ENCODE measurements at places on chromosomes 2 and 18.
A peak's percentile ranks its signal among the peaks of the same experiment; 100 is the strongest.

DNA sequence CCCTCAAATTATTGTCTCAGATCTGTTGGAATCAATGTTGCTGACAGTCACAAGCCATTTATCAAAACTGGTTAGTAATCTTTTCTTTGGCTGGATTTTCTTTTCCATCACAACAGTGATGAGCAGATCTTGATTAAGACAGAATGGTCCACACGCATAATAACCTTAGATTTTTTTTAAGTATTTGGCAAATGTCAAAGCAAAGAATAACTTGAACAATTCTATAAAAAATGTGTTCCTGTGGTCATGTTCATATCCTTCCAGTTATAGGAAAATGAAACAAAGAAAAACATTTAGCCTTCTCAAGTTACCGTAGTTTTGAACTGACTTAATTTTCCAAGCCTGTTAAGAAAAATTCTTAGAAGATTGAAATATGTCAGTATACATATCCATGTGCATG, 659.9 kb upstream of the ID2 start:
- DNase-seq: no peak

DNA sequence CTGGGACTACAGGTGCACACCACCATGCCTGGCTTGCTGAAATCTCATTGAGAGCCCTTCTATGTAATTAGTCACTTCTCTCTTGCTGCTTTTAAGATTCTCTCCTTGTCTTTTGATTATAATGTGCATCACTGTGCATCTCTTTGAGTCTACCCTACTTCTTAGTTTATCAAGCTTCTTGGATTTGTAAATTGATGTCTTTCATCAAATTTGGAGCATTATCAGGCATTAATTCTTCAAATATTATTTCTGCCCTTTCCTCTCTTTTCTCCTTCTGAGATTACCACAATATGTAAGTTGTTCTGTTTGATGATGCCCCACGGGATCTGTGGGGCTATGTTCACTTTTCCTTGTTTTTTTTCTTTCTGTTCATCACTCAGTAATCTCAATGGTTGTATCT, 9.0 kb upstream of the MARCO start:
- no peak for DNase-seq

GRCh38 chr18:74351354-74351753, 35.7 kb downstream of the C18orf63 start:
- no peak for DNase-seq

DNA sequence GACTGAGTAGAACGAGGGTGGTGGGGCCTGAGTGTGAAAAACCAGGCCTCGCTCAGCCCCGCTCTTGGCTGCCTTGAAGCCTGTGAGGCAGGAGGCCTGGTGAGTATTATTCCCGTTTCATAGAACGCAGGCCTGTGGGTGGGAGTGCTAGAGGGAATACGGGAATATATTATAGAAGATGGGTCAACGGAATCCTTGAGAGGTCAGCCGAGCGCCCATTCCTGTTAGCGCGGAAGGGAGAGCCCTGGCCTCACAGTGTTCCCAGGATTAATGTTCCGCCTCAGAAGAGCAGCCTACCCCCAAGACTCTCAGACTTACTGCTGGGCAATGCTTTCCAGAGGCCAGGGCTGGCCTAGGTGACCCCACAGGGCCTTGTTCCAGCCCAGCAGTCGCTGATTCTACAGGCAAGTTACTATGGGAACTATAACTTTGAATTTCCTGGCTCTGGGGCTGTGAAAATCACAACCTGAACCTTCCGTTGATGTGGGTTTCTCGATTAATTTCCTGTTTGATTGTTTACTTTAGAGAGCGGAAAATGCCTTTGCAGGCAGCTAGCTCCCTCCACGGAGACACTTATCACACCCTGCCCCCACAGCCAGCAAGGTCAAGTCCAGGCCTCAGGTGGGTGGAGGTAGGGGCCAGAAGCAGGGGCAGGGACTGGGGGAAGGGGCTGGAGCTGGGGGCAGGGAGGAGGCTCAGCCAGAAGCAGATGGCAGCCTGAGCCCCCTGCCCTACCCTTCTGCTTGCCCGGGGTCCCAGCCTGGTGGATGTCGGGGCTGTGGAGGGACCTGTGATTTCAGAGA, 108.3 kb downstream of the SMAD7 start:
- peak; percentile 31 for DNase-seq

GRCh38 chr2:204329016-204329415, 216.3 kb upstream of the PARD3B start:
- DNase-seq: no peak

- no peak for DNase-seq
Observed at GRCh38 chr2:36704475-36705150, 8.1 kb downstream of the VIT start.

- DNase-seq: no peak
Observed at GRCh38 chr2:223587301-223587700, 14.9 kb downstream of the SCG2 start.

- DNase-seq: peak; percentile 64
Observed at GRCh38 chr18:77101410-77102258, 30.9 kb downstream of the MBP start.

GRCh38 chr2:37615804-37616676, 55.4 kb downstream of the CDC42EP3 start:
- DNase-seq: peak; percentile 47

GRCh38 chr2:74130211-74130995, 17.3 kb downstream of the BOLA3 start:
- no peak for DNase-seq

GRCh38 chr2:236342951-236343350, 78.7 kb upstream of the ASB18 start:
- no peak for DNase-seq

DNA sequence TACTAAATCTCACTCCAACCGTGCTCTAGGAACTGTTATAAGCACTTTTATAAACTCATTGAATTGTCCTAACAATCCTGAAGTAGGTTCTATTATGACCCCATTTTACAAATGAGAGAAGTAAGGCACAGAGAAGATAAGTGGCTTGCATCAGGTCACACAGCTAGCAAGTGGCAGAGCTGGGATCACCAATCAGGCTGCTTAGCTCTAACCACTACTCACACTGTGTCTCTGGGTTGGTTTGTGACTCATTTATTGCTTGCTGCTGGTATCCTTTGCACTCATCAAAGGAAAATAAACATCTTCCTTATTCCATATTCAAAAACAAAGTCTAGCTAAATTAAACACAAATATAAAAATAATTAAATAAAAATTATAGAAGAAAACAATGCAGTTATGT, 42.5 kb upstream of the IL1R2 start:
- no peak for DNase-seq

- no peak for DNase-seq
Observed at GRCh38 chr2:143946436-143947391, 573.2 kb downstream of the ZEB2 start.

DNA sequence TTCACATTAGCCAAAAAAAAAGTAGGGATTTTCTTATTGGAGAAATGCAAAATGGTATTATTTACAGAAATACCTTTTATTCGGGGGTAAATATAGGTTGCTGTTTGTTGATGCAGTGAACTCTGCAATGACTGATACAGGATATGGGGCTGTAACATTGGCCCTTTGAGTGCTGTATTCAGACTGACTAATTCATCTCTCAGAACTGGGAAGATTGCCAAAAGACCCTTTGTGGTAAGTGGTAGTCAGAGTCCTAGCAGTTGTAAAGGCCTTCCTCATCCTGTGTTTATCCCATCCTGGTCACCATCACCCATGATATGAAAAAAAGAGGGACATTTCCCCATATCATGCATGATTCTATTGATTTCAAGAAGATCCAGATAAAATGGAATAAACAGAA, 14.0 kb upstream of the DCC start:
- no peak for DNase-seq

DNA sequence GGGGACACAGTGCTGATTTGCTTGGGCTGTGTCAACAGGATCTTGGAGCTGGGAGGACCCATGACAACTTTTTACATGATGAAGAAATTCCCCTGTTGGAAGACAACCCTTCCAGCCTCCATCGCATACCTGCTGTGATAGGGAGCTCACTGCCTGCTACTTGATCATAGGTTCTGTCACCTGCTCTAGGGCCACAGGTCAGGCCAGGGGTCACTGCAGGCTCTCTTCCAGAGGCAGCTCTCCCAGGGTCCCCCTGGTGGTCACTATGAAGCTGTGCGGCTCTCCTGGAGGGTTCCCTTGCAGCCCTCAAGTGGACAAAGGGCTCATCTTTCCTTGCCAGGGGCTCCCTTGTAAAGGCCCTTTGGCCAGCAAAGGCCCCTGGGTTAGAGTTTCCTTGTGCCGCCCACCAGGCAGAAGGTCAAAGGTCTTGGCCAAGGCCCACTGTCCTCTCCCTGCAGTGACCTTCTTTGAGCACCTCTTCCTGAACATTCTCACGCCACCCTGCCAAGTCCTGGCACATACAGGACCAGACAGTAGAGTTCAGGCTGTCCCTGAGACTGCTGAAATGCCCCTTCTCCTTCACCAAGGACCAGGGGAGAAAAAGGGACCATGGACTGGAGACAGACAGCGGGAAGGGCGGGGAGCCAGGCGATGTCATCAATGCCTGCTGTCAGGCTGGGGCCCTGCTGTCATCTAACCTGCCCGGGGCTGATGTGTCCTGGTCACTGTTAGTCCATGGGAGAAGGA, 345.1 kb downstream of the DYSF start:
- peak; percentile 15 for DNase-seq

- no peak for DNase-seq
Observed at GRCh38 chr2:26540306-26540705, 62.4 kb upstream of the OTOF start.

DNA sequence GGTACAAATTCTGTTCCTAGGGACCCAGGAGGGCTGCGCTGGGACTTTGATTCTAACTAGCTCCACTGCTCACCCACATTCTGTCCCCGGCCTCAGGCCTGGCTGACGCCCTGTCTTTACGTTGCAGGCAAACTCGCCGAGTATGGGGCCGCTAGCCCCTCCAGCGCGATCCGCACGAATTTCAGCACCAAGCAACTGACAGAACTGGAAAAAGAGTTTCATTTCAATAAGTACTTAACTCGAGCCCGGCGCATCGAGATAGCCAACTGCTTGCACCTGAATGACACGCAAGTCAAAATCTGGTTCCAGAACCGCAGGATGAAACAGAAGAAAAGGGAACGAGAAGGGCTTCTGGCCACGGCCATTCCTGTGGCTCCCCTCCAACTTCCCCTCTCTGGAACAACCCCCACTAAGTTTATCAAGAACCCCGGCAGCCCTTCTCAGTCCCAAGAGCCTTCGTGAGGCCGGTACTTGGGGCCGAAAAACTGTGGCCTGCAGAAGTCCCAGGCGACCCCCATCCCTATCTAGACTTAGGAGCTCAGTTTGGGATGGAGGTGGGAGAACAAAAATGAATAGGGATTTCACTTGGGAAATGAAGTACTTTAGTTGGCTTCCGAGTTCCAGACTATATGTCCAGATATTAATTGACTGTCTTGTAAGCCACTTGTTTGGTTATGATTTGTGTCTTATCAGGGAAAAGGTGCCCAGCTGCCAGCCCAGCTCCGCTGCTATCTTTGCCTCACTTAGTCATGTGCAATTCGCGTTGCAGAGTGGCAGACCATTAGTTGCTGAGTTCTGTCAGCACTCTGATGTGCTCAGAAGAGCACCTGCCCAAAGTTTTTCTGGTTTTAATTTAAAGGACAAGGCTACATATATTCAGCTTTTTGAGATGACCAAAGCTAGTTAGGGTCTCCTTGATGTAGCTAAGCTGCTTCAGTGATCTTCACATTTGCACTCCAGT, 1.5 kb downstream of the HOXD1 start:
- no peak for DNase-seq

DNA sequence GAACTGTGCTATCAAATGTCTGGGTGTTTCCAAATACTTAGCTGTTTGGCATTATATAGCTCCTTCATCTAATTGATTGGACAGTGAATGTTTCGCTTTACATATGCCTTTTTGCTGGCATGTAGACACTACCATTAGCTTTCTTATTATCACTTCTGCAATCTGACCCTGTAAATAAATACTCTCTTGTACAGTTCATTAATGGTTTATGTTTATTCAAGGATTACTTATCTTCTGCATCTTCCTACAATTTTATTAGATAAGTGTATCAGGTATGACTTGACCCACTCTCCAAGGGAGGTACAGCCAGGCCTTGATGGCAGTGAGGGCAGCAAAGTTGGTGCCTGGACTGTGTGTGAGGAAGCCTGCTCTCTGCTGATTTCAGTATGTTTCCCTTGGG, 614.1 kb upstream of the SETBP1 start:
- no peak for DNase-seq

GRCh38 chr2:58709274-58709673, 468.1 kb upstream of the FANCL start:
- DNase-seq: no peak

- DNase-seq: no peak
Observed at GRCh38 chr2:201827621-201828020, 21.3 kb downstream of the CDK15 start.

- no peak for DNase-seq
Observed at GRCh38 chr2:240126731-240127130, 9.4 kb downstream of the COPS9 start.

DNA sequence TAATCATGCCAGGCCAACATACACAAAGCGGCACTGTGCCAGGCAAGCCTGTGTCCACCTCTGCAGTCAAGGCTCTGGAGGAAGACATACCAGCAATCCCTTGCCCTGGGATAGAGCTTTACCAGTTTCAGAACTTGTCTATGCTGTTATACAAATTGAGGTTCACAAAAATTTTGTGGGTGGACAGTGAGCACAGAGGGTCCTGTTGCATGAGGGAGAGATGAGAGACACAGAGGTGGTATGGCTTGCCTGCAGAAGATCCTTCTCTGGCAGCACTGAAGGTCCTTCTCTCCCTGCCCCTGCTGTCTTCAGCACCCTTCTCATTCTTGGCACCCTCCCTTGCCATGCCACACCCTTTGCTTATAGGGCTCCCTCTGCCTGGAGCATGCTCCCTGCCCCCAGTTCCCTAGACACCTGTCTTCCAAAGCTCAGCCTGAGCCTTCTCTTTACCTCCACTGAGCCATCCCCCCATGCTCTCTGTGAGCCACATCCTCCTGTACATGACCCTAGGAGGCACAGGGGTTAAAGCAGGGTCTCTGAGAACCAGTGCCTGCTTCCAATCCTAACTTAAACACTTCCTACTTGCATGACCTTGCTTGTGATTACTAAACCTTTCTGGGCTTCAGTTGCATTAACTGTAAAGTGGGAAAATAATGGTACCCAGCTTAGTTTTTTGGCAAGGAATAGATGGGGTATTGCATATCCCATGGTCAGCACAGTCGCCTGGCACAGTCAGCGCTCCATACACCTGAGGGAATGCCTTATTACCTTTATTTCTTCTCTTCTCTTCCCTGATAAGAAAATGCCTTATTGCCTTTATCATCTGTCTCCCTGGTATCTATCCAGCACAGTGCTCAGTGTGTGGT, 857 bp downstream of the FABP1 start:
- DNase-seq: peak; percentile 56

DNA sequence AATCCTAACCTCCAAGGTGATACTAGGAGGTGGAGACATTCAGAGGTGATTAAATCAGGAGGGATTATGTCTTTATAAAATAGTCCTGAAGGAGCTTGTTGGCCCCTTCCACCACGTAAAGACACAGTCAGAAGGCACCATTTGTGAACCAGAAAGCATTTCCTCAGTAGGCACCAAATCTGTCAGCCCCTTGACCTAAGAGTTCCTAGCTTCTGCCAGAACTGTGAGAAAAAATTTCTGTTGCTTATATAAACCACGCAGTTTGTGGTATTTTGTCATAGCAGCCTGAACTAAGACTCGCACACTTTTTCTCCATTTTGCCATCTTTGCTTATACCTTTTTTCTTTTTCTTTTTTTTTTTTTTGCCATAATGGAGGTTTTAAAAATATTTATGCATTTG, 18.6 kb upstream of the NARS1 start:
- DNase-seq: no peak

GRCh38 chr2:99156891-99157290, 2.1 kb downstream of the LIPT1 start:
- no peak for DNase-seq

Data from transverse colon (tissue), 4 donors.